ENCODE measurements at places on chromosomes 7 and 10. TPM values are rescaled to one million over a fixed set of nuclear protein-coding genes. Genes with fewer than 3 reads are reported as not detected.

GRCh38 chr10:73577788-73578187 lies 13.4 kb downstream of the USP54 start:
- no peak for DNase-seq

GRCh38 chr10:102624751-102625645 lies 19.3 kb upstream of the TRIM8 start:
- no peak for DNase-seq

Gene GPR37
- total RNA-seq, result 3.8 TPM

DNA sequence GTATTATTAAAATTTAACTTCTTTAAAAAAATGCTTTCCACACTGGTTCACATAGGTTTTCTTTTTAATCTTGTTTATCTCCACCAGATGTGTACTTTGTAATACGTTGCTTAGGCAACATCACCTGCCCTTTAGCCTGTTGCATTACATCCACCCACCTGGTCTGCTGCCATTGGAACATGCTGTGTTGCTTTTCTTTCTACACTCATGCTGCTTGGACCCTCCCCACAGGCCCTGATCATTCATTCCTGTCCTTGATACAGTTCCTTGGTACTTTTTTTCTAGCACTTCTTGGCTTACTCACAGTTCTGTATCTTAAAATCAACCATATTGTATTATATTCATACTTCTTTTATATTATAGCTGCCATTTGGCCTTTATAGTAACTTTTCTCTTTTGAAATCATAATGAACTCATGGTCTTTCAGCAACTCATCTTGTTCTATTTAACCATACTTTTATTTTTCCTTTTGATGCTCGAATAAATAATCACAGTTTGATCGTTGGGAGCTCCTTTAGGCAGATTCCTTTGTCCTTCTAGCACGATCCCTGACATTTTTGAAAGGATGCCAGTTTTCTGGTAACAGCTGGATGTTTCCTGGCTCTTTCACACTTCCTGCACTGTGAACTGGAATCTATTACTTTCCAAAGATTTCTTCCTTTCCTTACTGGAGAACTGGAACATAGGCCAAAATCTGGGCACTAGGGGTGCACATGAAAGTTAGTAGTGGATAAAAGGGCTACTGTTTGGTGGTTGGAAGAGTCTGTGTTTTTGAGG lies 125.1 kb downstream of the CDK14 start:
- DNase-seq, result no peak

DNA sequence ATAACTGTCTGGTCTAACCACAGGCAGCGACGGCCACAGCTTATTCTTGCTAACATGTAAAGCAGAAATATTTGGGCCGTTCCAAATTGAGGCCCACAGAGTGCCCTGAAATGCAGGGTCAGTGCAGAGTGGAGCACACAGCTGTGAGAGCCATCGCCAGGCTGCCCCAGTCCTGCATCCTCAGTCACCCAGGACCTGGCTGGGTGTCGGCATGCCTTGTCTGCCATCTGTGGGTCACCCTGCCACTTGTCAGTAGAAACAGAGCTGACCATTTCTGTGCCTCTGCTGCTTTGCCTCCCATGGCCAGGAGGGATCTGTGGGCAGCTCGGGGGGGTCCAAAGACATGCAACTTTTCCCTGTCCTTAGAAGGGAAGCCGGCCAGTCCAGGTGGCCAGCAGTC lies 57.3 kb upstream of the BTBD16 start:
- DNase-seq, result no peak

GRCh38 chr7:137743021-137743420 lies 103.8 kb downstream of the DGKI start:
- no peak for DNase-seq

Gene SPRN
- total RNA-seq, result not detected

Gene HOXA7
- total RNA-seq, result 4.1 TPM

- no peak for DNase-seq
These were observed 520.2 kb downstream of the DNAJB6 start for GRCh38 chr7:157856873-157857577.

Gene GNGT1
- 0.61 TPM for total RNA-seq

DNA sequence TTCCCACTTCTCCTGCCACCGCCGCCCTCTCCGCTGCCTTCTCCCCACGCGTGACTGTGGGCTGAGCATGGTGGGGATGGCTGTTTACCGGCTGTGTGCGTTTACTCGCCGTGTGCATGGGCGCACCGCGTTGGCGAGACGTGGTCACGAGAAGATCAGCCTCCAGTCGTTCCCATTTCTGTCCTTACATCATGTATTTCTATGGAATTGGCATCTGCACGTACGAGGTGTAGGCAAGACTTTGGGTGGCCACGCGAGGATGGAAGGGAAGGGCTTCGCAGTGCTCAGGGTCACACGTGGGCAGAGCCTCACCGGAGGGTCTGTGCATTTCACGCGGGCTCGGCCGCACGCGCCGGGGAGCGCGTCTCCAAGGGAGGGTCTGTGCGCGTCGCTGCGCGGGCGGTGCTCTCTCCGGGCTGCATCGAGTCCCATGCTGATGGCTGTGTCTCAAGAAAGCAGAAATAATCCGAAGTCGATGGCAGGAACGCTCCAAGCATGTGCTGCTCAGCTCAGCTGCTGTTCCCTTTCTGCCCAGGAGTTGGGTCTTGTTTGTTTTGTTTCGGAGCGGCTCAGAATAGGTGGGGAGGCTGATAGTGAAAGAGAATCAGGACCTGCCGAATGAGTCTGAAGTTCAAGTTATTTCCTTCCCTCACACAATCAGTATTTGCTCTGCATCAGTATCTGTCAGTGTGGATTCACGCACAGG lies 973 bp downstream of the CAMK1D start:
- DNase-seq, result no peak

GRCh38 chr7:70183278-70183677 lies 585.0 kb downstream of the AUTS2 start:
- no peak for DNase-seq
